Heart left ventricle (tissue), 16 donors: ENCODE measurements at places on chromosomes 7 and 10. TPM values are rescaled to one million over a fixed set of nuclear protein-coding genes. Genes with fewer than 3 reads are reported as not detected.

The TAS2R16 gene
- not detected for total RNA-seq

The SMARCD3 gene
- 93.2 TPM for total RNA-seq

The TMEM213 gene
- total RNA-seq = not detected

The SPDYE6 gene
- not detected for total RNA-seq

The NKX2-3 gene
- not detected for total RNA-seq

The LIPN gene
- not detected for total RNA-seq

The IGF2BP3 gene
- total RNA-seq = 0.27 TPM

The PPP1R3A gene
- total RNA-seq = 149 TPM

The ZNF365 gene
- 0.63 TPM for total RNA-seq
